ENCODE measurements at places on chromosomes 5 and 9.

DNA sequence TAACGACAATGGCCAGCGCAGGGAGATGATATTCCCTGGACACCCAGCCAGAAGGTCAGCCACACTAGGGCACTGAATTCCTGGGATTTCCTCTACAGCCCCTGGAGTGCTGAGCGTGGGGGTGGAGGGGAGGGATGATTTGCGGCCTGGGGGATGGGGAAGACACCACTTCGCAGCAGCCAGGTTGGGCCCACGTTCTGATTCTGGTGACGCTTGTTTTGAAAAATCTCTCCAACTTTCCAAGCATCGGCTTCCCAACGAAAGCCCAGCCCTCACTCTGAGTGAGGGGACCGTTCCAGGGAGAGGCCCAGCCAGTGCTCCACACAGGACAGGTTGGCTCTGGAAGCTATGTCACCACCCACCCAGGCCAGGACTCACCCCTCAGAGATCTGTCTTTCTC, 5.4 kb downstream of the GFPT2 start:
- no peak for DNase-seq

DNA sequence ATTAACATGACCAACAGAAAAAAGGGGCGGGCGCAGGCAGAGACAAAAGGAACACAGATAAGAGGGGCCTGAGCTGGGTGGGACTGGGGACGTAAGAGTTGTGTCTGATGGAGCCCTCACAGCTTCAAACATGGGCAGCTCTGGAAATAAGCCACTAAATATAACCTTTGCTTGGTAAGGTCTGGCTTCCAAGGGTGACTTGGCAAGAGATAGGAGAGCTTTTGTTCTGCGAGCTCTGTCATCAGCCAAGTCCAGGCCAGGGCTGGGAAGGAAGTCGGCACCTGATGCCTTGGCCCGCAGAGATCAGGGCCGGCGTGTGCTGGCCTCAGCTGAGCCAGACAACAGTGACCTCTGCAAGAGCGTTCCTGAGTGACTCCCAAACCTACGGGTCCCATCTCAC, 11.8 kb downstream of the TRUB2 start:
- DNase-seq = no peak

GRCh38 chr9:95506428-95506677, 10.4 kb downstream of the PTCH1 start:
- no peak for DNase-seq

DNA sequence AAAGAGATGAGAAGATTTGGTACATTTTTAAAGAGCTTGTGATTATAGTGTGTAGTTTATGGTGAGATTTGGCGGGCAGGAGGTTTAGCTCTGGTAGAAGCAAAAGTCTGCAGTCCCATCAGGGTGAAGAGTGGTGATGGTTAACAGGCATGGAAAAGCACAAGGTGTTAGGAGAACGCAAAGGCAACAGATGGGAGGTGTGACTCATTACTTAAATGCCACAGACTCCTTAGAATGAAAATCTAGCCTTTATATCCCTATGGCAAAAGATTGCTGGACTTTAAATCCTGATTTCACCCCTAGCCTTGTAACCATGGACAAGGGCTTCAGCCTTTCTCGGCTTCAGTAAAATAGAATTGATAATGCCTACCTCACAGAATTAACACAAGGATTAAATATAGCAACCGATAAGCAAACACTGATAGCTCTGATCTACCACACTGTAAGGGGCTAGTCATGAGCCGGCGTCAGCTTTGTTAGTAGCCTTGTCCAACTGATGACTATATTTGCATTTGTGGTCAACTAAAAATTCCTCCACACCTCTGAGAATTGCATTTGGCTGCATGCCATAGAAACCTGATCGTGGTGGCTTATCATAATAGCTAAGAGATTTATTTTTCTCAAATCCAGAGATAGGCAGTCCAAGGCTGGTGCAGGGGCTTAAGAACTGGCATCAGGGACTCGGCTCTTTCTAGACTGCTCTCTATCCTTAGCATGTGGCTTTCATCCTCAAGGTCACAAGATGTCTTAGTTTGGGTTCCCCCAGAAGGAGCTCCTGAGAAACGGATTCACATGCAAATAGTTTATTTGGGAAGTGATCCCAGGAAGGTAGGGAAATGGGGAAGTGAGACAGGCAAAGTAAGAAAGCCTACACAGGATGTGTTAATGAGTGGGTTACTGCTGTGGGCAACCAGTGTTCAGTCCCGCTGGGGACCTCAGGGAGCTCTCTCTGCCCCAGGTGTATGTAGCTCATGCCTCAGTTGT, 19.6 kb downstream of the MFAP3 start:
- DNase-seq = no peak

GRCh38 chr9:36146651-36147050, 10.1 kb downstream of the GLIPR2 start:
- DNase-seq = no peak

DNA sequence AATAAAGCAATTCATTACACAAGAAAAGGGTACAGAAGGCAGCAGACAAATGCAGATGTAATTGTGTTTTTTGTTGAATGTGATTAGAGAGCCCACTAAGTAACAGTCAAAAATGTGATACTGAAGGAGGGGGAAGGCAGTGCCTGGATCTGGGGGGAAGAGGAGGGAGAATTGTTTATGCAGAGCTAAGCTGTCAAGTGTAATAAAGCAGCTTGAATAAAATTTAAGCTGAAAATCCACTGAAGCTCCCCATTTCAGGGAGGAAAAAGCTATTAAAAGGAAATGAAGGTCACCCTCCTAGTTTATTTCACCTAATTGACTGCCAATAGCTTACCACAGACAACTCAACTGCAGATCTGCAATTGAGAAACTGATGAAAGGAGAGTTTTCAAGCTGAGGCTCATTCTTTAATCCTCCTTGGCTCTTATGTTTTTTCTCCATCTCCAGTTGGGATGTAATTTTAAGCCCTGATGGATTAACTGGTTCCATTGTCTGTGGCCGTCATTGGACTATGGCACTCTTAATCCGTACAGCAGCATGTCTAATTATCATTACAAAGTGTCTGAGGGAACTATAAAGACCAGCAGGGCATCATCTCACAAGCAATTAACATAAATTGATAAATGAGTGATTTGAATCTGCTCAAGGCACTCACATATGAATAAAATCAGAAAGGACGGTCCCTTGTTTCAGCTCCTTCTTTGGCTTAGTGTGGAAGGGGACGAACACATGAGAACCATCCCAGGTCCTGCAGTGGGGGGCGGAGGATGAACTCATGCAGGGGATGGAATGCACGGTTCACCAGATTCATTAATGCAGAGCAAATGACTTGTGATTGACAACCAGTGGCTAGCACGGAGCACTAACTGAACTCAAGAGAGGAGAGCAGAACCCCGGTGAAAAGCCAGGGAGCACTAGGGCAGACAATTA, 38.5 kb downstream of the TLE1 start:
- no peak for DNase-seq

GRCh38 chr5:175894271-175894670, 22.9 kb downstream of the CPLX2 start:
- DNase-seq = no peak

DNA sequence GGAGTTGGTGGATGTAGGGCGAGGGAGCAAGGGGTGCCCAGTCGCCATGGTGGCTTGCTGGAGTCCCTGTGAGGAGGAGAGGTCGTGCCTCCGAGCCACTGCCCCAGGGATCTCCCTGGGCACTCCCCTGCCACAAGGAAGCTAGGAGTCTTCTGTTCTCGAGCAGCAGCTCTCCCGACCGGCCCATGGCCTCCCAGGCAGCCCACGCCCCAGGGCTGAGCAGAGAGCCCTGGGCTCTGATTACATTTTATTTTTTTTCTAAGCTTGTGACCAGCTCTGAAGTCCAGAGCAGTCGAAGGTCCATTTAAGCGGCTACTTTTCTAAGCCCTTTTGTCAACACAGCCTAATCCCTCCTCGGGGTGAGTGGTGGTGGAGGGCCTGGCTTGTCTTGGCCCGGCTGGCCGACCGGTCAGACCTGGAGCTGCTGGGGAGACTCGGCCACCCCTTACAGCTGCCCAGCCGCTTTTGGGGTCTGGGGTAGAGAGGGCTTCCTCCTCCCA, 2.1 kb downstream of the RXRA start:
- no peak for DNase-seq

GRCh38 chr9:69494763-69495162, 169.7 kb downstream of the ENTREP1 start:
- no peak for DNase-seq

DNA sequence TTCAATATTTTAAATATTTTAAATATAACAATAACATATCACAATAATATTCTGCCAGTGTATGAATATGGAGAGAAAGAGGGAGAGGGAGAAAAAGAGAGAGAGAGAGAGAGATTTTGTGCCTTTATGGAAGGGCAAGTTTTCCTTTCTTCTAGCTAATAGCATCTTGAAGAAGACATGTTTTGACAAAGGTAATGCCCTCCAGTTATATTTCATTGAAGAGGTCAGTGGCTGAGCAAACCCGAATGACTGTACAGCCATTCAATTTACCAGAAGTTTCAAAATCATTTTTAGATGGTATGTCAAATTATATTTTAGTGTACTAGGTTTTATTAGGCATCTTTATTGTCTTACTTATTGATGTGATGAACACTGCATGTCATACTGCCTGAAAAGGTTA, 139.3 kb downstream of the EMB start:
- DNase-seq = no peak

DNA sequence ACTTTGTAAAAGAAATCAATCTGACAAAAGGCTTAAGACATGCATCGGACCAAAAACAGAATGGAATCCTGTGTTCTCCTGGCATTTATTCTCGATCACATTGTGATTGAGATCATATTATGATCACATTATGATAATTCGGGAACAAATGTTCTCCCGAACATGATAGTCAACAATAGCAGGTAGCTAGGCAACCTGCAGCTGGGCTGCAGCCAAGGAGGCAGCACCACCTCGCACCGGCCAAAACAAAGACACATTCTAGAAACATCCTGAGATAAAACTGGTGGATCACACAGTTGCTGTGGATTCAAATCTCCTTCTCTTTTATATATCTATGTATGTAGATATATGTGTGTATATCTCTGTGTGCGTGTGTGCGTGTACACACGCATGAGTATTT, 480.6 kb upstream of the CYLC2 start:
- no peak for DNase-seq

GRCh38 chr9:71183251-71183650, 61.8 kb upstream of the TRPM3 start:
- no peak for DNase-seq

- no peak for DNase-seq
Measured at GRCh38 chr5:170917113-170917512, 55.3 kb downstream of the RANBP17 start.

- no peak for DNase-seq
Measured at GRCh38 chr9:129934780-129935179, 99.5 kb downstream of the USP20 start.

DNA sequence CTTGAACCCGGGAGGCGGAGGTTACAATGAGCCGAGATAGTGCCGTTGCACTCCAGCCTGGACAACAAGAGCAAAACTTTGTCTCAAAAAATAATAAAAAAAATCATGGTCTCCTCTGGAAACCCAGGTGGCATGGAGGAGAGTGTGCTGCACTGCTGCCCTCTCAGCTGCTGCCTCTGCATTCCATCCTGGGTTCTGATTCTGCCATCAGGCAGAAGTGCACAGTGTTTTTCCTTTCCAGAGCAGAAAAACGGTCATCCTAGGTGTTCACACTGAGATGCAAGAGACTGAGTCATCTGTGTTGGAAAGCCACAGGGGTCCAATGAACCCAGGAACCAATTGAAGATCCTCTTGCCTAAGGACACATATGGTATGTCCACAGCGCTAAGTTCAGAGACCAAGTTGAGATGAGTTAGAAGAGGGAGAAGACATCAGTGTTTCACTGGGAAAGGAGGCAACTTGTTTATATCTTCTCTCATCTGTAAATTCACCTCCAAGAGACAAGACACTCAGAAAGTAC, 88.8 kb upstream of the DMRT1 start:
- DNase-seq = no peak

- DNase-seq = no peak
Measured at GRCh38 chr5:153066281-153066680, 424.2 kb upstream of the GRIA1 start.

GRCh38 chr5:149804478-149805450, 74.7 kb downstream of the PPARGC1B start:
- no peak for DNase-seq

- no peak for DNase-seq
Measured at GRCh38 chr9:109802491-109802890, 22.5 kb downstream of the PALM2AKAP2 start.

DNA sequence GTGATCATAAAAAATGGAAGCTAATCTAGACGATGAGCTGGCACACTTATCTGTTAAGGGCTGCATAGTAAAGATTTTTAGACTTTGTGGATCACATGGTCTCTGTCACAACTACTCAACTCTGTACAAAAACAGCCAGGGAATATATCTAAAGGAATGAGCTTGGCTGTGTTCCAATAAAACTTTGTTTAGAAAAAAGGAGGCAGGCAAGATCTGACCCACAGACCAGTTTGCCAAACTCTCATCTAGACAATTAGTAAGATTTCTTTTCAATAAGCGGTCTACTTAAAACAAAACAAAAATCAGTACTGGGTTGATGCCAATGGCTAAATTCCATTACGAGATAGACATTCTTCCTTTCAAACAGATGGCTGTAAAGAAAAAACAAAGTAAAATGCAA, 53.0 kb upstream of the RETREG1 start:
- DNase-seq = no peak

Measured in T-cell (primary cell).